Cardiac septum (tissue), 1 donor: ENCODE measurements at places on chromosomes 7 and 10. TPM values are rescaled to one million over a fixed set of nuclear protein-coding genes. Genes with fewer than 3 reads are reported as not detected.

- DNase-seq, result no peak
Measured at GRCh38 chr7:43954524-43955228, 28.4 kb downstream of the UBE2D4 start.

DNA sequence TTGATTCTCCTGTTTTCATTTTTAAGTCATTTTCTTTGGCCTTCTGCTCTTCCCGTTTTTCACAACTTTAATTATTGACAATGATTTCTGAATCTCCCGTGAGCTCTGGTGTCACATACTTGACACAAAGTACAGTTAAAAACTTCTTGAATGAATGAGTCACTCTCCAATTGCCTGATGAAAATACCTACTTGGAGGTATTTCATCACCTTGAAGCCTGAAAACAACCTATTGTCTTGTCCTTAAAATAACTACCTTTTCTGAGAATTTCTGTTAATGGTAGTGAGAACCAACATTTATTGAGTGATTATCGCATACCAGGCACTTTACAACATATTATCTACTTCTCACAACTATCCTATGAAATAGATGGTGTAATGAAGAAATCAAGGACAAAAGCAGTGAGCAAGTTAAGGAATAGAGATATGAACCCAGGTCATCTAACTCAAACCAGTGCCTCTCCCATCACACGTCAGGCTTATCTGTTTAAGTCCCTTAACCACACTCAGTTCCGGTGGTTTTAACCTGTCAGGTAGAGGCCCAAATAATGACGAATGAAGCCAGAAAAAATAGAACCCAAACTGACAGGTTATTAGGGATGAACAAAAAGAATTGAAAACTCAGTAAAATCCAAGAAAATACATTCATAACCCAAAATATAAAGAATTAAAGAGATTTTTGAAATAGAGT is 11.6 kb downstream of the BET1 start:
- no peak for DNase-seq

Gene STRA8
- total RNA-seq, result not detected

Gene DOCK1
- total RNA-seq, result 31.2 TPM

DNA sequence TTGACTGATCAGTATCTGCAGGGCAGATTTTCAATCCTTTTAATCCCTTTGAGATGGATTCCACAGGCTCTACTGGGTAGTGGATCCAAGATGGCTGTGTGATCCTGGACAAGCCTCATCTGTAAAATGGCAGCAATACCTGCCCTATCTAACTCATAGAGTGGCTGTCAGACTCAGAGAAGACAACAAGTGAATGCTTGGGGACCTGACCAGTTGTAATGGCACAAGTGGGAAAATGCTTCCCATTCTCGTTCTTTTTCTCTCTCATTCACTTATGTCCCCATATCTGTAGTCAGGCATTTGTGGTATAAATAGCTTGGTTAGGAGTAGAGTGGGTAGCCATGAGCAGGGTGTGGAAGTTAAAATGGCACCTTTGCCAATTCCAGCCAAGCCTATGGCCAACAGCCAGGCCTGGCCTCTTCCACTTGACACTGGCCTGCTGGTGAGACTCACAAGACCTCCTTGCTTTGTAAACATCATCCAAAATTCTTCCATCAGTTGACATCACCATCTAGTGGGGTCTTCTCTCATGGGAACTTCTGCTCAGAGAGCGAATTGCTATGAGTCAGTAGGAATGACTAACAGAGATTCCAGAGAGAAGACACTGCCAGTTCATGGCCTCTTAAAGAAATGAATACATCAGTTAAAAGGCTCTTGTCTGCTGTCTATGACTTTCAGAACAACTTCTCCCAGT is 150.1 kb downstream of the PLPP4 start:
- DNase-seq, result no peak

- DNase-seq, result no peak
Measured at GRCh38 chr7:76430836-76431235, 6.1 kb downstream of the ZP3 start.

DNA sequence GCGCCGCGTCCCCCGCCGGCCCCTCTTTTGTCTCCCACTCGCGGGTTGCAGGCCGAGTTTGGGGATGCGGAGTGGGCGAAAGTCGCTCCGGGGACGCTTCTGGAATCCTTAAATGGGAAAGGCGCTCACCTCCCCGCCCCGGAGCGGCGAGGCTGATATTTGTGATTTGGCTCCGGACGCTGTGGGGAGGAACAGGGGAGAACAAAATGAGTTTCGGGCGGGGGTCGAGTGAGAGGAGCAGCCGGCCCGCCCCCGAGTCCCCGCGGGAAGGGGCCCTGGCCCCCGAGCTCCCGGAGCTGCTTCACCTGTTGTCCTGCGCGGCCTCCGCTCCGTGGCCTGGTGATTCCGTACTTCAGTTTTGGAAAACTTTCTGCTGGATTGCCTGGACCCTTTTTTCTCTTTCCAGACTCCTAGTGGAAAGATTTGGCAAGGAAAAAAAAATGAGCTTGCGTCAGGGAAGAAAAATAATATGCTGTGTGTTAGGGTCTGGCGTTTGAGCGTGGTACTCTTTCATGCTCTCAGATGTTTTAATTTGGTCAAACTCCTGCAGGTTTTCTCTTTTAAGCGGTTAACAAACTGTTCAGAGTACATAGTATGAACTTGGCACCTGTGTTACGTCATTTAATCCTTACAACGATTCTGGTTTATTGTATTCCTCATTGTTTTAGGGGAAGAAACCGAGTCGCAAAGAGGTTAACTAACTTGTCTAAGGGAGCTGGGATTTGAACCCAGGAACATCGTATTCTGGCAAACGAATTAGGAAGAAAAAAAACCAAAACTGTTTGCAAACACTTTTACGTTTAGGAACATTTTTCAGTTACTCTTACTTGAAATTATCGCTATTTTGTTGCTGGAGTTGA is 924 bp downstream of the BMPR1A start:
- no peak for DNase-seq

Gene RPEL1
- not detected for total RNA-seq

DNA sequence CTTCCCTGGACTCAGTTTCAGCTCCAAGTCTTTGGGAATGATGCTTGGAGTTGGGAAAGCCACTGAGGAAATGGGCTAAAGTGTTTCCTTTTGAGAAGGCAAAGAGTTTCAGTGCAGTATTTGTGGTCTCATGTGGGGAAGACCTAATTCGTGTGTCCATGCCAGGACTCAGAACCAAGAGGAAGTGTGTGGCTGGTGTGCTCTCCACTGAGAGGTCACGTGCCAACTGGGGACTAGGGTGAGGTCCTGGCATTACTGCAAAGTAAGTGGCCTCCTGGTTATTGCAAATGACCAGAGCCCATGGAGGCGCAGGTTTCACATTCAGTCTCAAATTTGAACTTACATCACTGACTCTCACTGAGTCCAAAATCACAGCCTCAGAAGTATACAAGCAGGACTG is 48.6 kb upstream of the ITPRID1 start:
- DNase-seq, result no peak

DNA sequence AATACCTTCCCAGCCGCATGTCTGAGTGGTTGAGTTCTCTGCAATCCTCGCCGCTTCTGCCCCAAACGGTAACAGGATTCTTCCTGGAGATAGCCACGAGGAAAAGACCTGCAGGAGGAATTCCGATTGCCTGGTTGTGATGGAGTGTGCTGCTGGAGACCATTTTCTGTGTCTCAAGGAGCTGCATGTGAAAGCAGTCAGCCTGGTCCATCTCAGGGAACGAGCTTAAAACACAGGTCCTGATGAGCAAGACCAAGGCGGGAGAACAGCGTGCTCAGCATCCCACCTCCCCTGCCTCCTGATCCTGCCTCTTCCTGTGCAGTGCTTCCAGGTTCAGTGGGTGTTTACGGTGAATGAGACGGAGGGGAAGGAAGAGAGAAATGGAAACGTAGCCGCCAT is 26.5 kb downstream of the VIPR2 start:
- DNase-seq, result peak; percentile 29

GRCh38 chr7:28766359-28766758 is 191.8 kb downstream of the TRIL start:
- DNase-seq, result no peak

DNA sequence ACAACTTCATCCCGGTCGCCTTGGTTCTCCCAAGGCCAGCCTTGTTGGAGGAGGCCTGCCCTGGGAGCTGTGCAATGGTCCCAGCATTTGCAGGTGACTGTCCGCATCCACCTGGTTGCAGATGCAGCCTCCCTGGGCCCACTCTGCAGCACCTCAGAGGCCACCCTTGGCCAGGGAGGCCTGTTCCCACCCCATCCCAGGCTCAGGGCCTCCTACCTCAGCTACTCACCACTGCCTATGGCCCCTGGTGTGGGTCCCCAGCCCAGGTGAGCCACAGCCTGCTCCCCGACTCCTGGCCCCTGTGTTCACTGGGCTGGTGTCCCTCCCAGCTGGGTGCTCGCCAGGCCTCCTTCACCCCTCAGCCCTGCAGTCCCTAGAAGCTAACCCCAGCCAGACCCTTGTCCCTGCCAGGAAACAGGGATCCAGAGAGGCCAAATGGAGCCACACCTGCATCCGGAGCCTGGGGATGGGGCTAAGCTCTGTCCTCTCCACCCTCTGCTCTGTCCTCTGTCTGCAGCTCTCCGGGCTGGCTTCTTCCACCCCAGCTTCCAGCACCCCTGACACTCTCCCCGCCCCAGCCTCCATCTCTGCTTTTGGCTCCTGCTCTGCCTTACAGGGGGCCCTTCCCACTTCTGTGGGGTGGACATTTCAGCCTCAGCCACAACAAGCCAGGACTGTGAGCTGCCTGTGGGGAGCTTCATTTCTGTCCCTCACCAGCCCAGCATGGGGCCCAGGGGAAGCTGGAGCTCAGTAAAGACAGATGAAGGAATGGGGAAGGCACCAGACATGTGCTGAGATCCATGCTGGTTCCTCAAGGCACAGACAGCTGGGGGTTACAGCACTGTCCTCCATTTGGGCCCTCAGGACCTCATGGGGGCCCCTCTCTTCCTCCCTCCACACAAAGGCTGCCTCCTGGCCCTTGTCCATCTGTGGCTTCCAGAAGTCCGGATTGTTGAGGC is 35.6 kb upstream of the ANTXRL start:
- DNase-seq, result peak; percentile 62

Gene DNA2
- 3.5 TPM for total RNA-seq

Gene TSPAN33
- 9.9 TPM for total RNA-seq

Gene ADIRF
- 33.0 TPM for total RNA-seq

Gene TBX20
- 58.0 TPM for total RNA-seq

- no peak for DNase-seq
Measured at GRCh38 chr10:48684463-48684791, 246 bp upstream of the WDFY4 start.

Gene CPSF4
- 15.0 TPM for total RNA-seq

DNA sequence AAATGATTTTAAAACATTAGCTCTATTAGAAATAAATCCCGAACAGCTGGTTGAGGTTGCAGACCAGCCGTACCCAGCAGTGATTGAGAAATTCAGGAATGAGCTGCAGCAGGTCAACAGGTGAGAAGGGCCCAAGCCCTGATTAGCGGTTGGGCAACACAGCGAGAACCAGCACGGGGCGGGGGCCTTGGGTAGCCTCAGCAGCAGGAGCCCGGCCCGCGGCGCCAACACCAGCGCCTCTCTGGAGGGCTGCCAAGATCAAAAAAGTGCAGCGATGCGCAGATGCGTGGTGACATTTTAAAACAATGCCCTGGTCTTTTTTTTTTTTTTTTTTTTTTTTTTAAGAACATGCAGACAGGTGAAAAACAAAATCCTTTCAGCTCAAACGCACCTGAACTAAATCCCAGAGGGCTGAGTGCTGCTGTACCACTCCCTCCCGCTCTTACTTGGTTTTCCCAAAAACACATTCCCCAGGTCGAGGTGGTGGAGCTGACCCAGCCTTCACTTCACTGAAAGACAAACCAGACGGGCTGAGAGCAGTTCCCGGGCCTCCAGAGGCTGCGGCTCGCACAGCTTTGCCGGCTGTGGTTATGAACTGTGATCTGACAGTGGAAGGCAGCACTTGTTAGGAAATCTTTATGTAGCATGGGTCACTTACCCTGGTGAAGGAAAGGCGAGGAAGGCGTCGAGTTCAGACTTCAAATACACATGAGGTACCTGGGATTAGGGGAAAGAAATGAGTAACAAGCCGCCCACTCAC is 579.4 kb downstream of the SDK1 start:
- DNase-seq, result no peak

GRCh38 chr10:118106426-118106825 is 59.7 kb upstream of the RAB11FIP2 start:
- DNase-seq, result no peak

DNA sequence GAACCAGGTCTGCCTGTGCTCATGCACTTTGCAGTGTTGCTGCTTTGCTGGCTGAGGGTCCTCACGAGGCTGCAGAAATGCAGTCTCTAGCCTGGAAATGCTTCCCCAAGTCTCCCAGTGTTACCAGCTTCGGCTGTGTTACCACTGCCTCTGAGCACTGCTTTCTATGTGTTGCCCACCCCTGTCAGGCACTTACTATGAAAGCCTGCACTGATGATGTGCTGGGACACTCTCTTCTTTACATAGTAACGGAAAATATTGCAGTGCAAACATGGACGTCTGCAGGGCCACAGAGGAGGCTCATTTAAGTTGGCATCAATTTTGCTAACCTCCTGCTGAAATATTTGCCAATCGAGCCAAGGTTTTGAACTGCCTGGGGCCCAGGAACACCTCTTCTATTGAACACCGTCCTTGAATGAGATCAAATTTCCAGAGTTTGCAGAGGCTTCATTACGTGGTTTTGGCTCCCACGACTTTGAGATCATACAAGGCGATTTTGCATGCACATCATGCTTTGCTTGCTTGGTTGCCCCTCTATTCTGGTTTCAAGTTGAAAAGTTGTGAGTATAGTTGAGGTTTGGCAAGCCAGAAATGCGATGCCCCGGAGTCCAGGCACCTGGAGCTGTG is 404.7 kb upstream of the PODXL start:
- no peak for DNase-seq

DNA sequence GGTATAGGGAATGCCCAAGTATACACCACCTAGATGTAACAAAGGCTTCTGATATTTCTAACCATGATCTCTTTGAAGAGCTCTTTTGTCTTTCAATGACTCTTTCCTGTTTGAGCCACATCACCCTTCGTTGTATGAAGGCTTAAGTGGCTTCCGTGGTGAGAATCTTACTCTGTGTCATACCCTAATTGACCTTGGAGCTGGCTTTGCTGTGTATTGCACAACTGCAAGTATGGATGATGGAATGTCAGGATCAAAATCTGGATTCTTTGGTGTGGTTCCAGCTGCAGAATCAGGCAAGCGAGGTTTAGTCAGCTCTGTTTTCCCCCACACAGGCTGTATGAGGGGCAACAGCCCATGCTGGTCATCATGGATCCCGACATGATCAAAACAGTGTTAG is 16.0 kb downstream of the CYP3A43 start:
- DNase-seq, result no peak

DNA sequence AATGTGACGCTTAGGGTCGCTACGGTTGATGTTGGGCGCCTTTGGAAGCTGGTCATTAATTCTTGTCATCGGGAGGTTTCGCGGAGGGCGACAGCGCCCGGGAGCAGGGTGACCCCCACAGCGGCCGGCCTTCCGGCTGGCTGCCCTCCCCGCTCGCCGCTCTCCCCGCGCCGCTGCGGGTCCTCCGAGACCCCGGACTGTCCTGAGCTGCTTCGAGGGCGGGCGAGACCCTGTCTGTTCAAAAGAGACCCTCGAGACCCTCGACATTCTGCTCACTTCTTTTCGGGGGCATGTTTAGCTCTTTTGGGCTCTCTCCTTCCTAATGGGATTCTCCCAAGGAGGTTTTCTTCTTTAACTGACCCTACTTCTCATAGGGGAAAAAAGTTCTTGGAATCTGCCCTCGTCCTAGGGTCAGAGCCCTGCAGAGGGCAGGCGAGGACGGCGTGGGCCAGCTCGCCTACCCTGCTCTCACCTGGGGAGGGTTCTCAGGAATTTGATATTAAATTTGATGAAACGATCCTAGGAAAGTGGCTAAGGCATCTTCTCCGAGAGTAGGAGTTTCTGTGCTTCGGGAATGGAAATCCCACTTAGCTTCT is 257.0 kb downstream of the OTUD1 start:
- no peak for DNase-seq

GRCh38 chr10:3056280-3057037 is 10.9 kb upstream of the PFKP start:
- no peak for DNase-seq
